ENCODE measurements at places on chromosomes 3 and 15. TPM values are rescaled to one million over a fixed set of nuclear protein-coding genes. Genes with fewer than 3 reads are reported as not detected.

GRCh38 chr3:113274425-113275257, 63.3 kb downstream of the BOC start:
- no peaks in the 10 kb centered on the region for H3K27me3 ChIP-seq
- H3K4me1 ChIP-seq: peaks cover 10% of the 10 kb centered on the region
- peak overlapping the region; percentile 89 for H3K27ac ChIP-seq
- no peak overlapping the region for H3K4me3 ChIP-seq

DNA sequence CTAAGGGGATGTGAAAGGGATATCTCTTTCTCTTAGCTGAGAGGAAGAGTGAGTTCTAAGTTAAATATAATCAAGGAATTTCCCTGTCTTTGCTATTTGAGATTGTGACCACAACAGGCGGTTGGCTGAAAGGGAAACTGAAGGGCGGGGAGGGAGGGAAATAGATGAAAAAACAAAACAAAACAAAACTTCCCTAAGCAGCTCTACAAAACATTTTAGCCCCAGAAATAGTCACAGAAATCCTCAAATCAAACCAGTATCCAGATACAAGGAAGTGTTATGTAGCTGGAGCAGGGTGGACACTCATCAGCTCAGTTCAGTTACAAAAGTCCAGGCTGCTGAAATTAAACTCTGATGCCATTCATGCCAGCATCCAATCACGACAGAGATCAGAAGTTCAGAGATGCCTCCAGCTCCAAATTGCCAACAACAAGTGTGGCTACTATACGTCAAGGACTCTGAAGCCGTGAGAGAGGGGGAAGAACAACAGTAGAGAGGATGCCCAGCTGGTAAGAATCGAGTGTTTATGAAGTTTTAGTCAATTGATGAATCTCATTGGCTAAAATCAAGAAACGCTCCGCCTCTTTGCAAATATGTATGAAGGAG, 319 bp upstream of the TP63 start:
- H3K36me3 ChIP-seq: no peaks in the 10 kb centered on the region
- H3K4me1 ChIP-seq: peaks cover 9% of the 10 kb centered on the region
- peak overlapping the region; percentile 3 for H3K27ac ChIP-seq
- H3K27me3 ChIP-seq: no peaks in the 10 kb centered on the region
- peak overlapping the region; percentile 29 for H3K4me3 ChIP-seq

DNA sequence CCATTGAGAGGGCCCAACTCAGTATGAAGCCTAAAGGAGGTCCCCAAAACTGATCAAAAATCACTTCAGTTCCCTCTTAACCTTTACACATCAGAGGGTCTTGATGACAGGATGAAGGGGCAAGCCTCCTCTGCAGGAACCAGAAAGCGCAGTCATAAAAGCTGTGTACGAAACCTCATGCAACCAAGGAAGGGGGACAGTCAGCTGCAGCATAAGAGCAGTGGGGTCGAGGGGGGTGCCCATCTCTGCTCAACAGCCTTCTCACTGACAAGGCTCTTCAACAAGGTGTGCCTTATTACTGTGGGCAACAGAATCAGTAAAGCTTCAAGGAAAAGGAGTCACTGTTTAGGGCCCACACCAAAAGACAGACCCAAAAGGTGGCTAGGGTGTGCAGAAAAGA, 3.9 kb downstream of the POC1A start:
- H3K27ac ChIP-seq: no peak overlapping the region
- no peaks in the 10 kb centered on the region for H3K27me3 ChIP-seq
- no peak for DNase-seq
- no peak overlapping the region for H3K4me3 ChIP-seq
- H3K4me1 ChIP-seq: peaks cover 13% of the 10 kb centered on the region

DNA sequence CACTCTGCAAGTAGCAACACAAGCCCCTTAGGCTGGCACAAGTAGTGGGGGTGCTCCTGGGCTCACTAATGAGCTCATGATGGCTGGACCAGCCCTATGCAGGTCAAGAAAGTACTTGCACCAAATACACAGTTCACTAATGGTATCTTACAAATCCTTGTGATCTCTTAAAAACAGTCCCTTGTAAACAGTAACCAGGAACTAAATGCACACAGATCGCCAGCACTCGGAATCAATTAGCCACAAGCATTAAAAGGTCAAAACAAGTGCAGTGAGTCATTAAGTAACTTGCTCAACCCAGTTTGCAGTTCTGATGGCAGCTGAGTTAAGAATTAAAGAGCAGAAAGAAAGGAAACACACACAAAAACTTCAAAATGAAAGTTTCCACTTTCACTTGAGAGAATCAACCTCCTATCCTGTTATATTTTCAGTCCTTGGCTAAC, 43.2 kb downstream of the ARHGEF3 start:
- no peak overlapping the region for H3K4me3 ChIP-seq
- H3K27ac ChIP-seq: peak overlapping the region; percentile 30
- H3K27me3 ChIP-seq: no peaks in the 10 kb centered on the region
- H3K4me1 ChIP-seq: peaks cover 27% of the 10 kb centered on the region
- no peak for DNase-seq
- H3K36me3 ChIP-seq: peaks cover 2% of the 10 kb centered on the region

Gene SLC6A20
- total RNA-seq: not detected

Measured in esophagus muscularis mucosa (tissue), 4 donors.